ENCODE measurements at places on chromosomes 1 and 21. TPM values are rescaled to one million over a fixed set of nuclear protein-coding genes. Genes with fewer than 3 reads are reported as not detected.

CCDC185 gene
- total RNA-seq: not detected

DIPK1A gene
- 15.5 TPM for total RNA-seq

LINGO4 gene
- total RNA-seq: not detected

TP73 gene
- total RNA-seq: not detected

CFH gene
- total RNA-seq: 25.5 TPM

CYP4B1 gene
- not detected for total RNA-seq

VSIG8 gene
- total RNA-seq: not detected

GRCh38 chr1:26353210-26353859 lies 595 bp downstream of the CRYBG2 start:
- no peak overlapping the region for H3K4me3 ChIP-seq
- peaks cover 10% of the 10 kb centered on the region for H3K27me3 ChIP-seq
- no peak for DNase-seq
- no peak overlapping the region for H3K27ac ChIP-seq
- peaks cover 40% of the 10 kb centered on the region for H3K4me1 ChIP-seq

GRCh38 chr1:71307451-71307850 lies 226.6 kb upstream of the ZRANB2 start:
- H3K36me3 ChIP-seq: no peaks in the 10 kb centered on the region
- no peak overlapping the region for H3K4me3 ChIP-seq

DNA sequence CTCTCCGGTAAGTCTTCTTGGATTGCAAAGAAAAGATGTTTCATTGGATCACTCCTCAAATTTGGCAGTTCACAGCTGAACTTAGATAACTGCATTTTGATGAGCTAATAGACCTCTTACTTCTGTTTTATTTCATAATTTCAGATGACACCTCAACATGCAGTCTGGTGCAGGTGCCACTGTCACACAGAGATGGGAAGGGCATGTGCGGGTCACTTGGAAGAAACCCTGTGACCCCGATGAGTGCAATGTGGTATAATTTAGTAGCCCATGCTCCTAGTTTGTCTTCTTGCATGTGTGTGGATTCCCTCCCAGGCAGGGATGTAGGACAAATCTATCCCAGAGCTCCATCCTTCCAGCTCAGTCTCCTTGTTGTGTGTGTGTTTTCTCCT lies 481 bp upstream of the SLAMF1 start:
- H3K4me3 ChIP-seq: no peak overlapping the region
- H3K27me3 ChIP-seq: peaks cover 3% of the 10 kb centered on the region
- H3K27ac ChIP-seq: no peak overlapping the region
- H3K36me3 ChIP-seq: no peaks in the 10 kb centered on the region

GRCh38 chr1:41835485-41835884 lies 83.2 kb downstream of the HIVEP3 start:
- H3K4me1 ChIP-seq: peaks cover 45% of the 10 kb centered on the region
- no peaks in the 10 kb centered on the region for H3K36me3 ChIP-seq
- H3K27me3 ChIP-seq: no peaks in the 10 kb centered on the region
- H3K27ac ChIP-seq: peak overlapping the region; percentile 27
- no peak overlapping the region for H3K4me3 ChIP-seq

DNA sequence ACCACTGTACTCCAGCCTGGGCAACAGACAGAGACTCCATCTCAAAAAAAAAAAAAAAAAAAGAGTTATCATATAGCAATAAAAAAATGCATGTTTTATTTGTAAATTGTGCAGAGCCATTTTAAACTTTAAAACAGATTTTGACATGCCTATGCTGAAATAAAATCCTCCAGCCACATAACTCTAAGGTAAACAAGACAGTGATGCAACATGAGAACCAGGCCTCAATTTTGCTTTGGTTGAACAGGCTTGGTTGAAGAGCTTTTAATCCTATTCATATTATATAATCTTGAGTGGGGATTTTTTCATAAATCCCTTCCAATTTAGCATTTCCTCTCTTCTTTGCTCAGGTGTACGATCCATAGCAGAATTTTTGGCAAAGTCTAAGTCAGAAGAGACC lies 26.1 kb downstream of the ARMH1 start:
- H3K4me3 ChIP-seq: no peak overlapping the region
- no peak for DNase-seq
- no peaks in the 10 kb centered on the region for H3K36me3 ChIP-seq
- peaks cover 2% of the 10 kb centered on the region for H3K4me1 ChIP-seq
- H3K27ac ChIP-seq: no peak overlapping the region

GRCh38 chr1:63407002-63407401 lies 39.6 kb downstream of the ALG6 start:
- no peaks in the 10 kb centered on the region for H3K36me3 ChIP-seq
- no peak overlapping the region for H3K27ac ChIP-seq
- H3K4me3 ChIP-seq: no peak overlapping the region
- DNase-seq: no peak

- peak; percentile 85 for DNase-seq
- peak overlapping the region; percentile 79 for H3K4me3 ChIP-seq
- peaks cover 30% of the 10 kb centered on the region for H3K4me1 ChIP-seq
- H3K27ac ChIP-seq: peak overlapping the region; percentile 76
- peaks cover 14% of the 10 kb centered on the region for H3K36me3 ChIP-seq
Observed at GRCh38 chr1:67970088-67970487, 80.3 kb downstream of the DIRAS3 start.

DNA sequence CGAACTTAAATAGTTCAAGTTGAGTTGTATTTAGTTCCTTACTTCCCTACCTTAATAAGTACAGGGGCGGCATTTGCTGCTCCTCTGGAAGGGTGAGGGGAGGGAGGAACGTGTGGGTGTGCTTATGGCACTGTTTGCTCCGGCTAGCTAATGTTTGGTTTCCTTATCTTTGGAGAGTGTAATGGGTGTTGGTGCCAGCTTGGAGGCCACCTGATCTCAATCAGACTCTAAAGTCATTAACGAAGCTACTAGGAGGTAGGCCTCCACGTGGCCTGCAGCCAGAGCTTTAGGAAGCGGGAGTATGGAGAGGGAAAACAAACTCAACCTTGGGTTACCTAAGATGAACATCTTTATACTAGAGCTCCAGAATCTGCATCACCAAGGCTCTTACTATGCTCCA lies 43.0 kb upstream of the RAP1A start:
- H3K27ac ChIP-seq: no peak overlapping the region
- peaks cover 15% of the 10 kb centered on the region for H3K4me1 ChIP-seq
- H3K36me3 ChIP-seq: no peaks in the 10 kb centered on the region
- no peak for DNase-seq

- no peaks in the 10 kb centered on the region for H3K27me3 ChIP-seq
- H3K4me1 ChIP-seq: peaks cover 53% of the 10 kb centered on the region
- H3K4me3 ChIP-seq: 0 out of 2 replicates have a peak overlapping the region, but pooled peaks have one; percentile 16
- H3K27ac ChIP-seq: peak overlapping the region; percentile 71
Observed at GRCh38 chr1:97145321-97145956, 423.9 kb downstream of the PTBP2 start.

- H3K27me3 ChIP-seq: no peaks in the 10 kb centered on the region
- H3K36me3 ChIP-seq: peaks cover 13% of the 10 kb centered on the region
- H3K4me1 ChIP-seq: no peaks in the 10 kb centered on the region
- peak overlapping the region; percentile 65 for H3K4me3 ChIP-seq
- DNase-seq: no peak
Observed at GRCh38 chr1:20495661-20496060, 9.7 kb upstream of the CAMK2N1 start.

DNA sequence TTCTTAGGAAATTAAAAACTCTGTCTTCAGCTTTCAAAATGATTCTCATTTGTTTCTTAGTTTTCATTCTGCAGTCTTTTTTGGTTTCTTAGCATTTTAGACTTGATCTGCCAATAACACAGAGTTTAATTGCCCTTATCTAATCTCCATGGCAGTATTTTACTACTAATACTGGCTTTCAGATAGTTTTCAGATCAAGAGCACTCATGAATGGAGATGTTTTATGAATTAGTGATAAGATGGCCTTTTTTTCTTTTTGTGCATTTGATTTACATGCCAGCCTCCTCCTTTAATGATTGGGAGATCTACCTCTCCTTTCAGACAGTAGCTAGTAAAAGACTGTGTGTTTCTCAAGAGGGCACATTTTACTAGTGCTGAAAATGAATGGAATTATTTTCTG lies 5.6 kb downstream of the MIA3 start:
- H3K4me1 ChIP-seq: peaks cover 34% of the 10 kb centered on the region
- no peaks in the 10 kb centered on the region for H3K27me3 ChIP-seq
- H3K4me3 ChIP-seq: no peak overlapping the region
- H3K27ac ChIP-seq: no peak overlapping the region
- H3K36me3 ChIP-seq: peaks cover 33% of the 10 kb centered on the region
- no peak for DNase-seq

DNA sequence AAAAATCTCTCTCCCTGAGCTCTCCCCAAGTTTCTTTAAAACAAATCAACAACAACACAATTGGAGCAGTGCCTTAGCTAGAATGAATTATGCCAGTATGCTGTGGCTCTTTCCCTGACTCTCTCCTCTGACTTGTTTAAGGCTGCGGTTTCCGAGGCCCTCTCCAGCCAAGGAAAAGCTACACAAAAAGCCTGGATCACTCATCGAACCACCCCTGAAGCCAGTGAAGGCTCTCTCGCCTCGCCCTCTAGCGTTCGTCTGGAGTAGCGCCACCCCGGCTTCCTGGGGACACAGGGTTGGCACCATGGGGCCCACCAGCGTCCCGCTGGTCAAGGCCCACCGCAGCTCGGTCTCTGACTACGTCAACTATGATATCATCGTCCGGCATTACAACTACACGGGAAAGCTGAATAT lies 1.9 kb downstream of the S1PR1 start:
- peak overlapping the region; percentile 28 for H3K27ac ChIP-seq
- H3K4me1 ChIP-seq: peaks cover 43% of the 10 kb centered on the region
- peak; percentile 88 for DNase-seq
- H3K36me3 ChIP-seq: peaks cover 8% of the 10 kb centered on the region
- peaks cover 2% of the 10 kb centered on the region for H3K27me3 ChIP-seq
- H3K4me3 ChIP-seq: peak overlapping the region; percentile 90

DNA sequence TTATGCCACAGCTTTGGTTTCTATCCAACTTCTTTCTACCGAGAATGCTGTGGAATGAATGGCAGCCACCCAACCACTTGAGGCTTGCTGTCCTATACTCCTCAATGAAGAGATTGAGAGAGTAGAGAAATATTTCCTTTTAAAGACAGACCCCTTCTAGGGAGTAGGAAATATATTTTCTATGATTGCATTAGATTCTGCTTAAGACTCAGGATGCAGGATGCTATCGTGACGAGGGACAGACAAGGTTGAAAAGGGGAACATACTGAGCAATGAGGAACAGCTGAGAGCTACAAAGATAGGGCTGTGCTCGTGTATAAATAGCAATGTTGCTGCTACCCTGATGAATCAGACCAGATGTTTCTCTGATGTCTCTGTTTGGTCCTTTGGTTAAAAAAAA lies 7.1 kb upstream of the RASAL2 start:
- H3K4me3 ChIP-seq: no peak overlapping the region
- H3K27me3 ChIP-seq: no peaks in the 10 kb centered on the region
- H3K27ac ChIP-seq: peak overlapping the region; percentile 34
- DNase-seq: peak; percentile 30
- peaks cover 13% of the 10 kb centered on the region for H3K36me3 ChIP-seq
- peaks cover 23% of the 10 kb centered on the region for H3K4me1 ChIP-seq

DNA sequence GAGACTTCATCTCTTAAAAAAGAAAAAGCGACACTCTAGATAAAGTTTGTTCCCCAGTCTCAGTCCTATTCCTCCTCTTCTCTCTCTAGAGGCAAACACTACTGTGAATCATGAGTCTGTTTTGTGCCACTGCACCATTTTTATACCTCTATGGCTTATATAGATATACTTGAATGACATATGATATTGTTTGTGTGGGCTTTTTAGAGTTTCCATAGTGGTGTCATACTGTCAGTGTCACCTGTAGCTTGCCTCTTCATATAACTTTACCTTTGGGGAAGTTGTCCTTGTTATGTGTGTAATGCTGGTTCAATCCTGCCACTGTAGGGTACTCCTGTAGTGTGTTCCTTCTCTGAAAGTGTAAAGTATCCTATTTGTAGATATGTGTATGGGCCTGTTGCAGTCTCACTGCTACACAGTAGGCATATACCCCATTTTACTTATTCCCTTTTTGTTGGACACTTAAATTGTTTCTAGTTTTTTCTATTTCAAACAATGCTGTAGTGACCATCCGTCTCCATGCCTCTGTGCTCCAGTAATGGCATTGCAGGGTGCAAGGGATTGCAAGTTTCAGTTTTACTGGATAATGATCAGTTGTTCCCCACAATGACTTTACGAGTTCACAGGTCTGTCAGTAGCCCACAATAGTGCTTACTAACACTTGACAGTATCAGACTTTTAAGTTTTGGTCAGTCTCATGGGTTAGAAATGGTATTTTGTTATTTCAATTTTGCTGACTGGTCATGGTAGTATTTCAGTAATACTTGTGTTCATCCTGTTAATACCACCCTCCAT lies 2.7 kb downstream of the PRMT2 start:
- no peaks in the 10 kb centered on the region for H3K27me3 ChIP-seq
- 0 out of 2 replicates have a peak overlapping the region, but pooled peaks have one; percentile 26 for H3K27ac ChIP-seq
- no peak for DNase-seq
- H3K36me3 ChIP-seq: peaks cover 26% of the 10 kb centered on the region
- H3K4me1 ChIP-seq: peaks cover 67% of the 10 kb centered on the region

DNA sequence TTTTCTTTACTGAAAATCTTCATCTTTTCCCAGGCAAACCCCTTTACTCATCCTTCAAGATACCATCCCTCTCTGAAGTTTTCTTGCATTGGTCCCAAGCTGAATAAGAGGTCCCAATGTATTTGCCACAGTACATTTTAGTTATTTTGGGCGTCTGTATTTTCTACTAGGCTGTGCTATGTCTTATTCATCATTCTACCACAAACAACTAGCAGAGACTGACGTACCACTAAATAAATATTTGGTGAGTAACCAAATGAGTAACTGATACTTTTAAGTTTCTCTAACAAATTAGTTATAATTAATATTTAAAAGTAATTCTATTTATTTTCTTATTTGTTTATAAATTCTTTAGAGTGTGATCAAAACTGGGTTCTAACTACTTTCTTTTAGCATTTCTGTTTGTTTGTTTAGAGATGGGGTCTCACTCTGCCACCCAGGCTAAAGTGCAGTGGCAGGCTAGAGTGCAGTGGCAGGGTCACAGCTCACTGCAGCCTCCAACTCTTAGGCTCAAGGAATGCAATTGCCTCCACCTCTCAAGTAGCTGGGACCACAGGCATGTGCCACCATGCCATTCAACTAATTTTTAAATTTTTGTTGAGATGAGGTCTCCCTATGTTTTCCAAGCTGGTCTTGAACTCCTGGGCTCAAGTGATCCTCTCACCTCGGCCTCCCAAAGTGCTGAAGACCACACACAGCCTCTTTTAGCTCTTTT lies 33.1 kb downstream of the NDC1 start:
- H3K27me3 ChIP-seq: peaks cover 2% of the 10 kb centered on the region
- peaks cover 21% of the 10 kb centered on the region for H3K36me3 ChIP-seq
- H3K4me1 ChIP-seq: peaks cover 42% of the 10 kb centered on the region
- peak; percentile 56 for DNase-seq
- no peak overlapping the region for H3K4me3 ChIP-seq

DNA sequence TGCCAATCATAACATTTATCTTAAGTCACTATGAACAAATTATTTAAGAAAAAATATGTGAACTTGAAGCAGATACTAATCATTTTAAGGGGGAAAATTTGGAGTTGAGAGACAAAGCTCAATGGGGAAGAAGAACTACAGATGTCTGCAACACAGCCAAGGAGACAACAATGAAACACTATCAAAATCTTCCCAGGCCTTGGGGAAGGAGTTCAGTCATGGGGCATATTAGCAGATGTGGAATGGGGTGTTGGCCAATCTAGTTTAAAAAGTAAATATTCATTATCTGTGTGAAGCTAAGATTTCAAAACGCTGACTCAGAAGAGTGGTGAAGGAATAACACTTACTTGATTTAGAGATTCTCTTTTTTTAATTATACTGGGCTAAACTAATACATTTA lies 671.6 kb upstream of the ZP4 start:
- H3K4me1 ChIP-seq: peaks cover 41% of the 10 kb centered on the region
- H3K4me3 ChIP-seq: no peak overlapping the region
- DNase-seq: no peak
- H3K36me3 ChIP-seq: peaks cover 23% of the 10 kb centered on the region
- H3K27me3 ChIP-seq: peaks cover 3% of the 10 kb centered on the region

Data from HFFc6 (cell line).